ENCODE measurements at places on chromosomes 2 and 18.

DNA sequence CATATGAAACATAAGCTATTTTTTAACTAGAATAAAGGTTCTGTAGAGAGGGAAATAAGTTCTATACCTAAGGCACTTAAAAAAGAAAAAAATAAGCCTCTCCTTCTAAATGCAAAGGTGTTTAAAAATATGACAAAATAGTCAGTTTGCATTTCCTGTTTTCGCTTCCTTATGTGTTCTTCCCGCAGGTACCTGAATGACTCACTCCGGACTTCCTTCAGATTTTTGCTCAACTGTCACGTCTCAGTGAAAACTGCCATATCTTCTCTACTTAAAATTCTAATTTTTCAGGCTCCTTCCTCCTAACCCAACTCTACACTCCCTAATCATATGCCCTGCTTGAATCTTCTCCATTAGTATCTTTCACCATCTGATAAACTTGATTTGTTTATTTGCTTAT is 1333.1 kb downstream of the LRP1B start:
- DNase-seq = no peak

GRCh38 chr2:70104231-70105111 is 17.2 kb downstream of the PCBP1 start:
- DNase-seq = peak; percentile 86

DNA sequence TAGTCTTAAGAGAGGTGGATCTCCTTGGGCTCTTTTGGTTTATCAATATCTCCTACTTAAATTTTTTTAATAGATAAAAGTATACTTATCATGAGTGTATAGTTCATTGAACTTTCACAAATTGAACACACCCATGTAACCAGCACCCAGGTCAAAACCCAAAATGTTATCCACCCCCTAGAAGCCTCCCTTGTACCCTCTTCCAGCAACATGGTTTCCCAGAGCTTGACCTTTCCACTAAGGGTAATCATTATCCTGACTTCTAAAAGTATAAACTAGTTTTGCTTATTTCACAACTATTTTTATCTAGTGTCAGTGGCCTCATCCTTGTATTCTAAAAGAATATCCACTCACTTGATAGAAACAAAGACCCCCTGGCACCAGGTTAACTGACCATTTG is 106.8 kb downstream of the MDH1 start:
- no peak for DNase-seq

DNA sequence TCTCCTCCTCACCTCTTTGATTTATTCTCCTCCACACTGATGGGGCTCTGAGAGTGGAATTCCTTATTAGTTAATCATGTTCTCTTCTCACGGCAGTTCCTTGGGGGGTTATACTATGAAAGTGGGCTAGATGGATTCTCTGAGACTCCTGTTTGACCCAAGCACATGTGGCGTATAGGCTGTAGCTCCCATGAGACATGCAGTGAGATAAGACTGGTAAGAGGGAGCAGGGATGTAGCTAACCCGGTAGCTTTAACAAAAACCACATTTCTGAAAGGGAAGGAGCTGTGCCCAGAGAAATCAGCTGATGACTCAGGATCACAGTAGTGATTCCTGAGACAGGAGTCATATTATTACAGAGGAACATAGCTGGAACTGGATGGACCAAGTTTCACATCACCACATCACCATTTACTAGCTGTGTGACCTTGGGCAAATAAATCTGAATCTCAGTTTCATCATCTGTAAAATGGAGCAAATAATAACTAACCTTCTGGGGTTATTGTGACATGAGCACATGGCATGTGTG is 82.9 kb downstream of the CRIM1 start:
- DNase-seq = peak; percentile 100

DNA sequence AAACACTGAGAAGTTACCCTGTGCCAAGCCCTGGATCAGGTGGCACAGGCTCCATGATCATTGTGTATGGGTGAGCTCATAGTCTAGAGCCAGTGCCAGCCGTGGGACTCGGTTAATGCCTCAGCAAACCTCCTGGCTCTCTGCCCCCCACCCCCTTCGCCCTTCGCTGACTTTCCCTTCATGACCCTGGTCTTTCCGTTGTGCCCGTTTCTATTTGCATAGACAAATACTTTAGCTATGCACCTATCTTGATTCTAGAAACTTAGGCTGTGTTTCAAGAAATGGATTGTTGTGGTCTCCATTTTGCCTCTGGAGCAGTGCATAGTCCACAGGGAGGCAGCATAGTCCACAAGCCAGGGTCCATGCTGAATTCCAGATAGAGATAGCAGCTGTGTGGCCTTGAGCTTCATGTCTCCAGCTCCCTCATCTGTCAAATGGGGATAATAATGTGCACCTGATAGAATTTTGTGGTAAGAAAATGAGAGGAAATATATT is 44.8 kb upstream of the KDM3A start:
- DNase-seq = no peak

Data from fibroblast of skin of abdomen (primary cell).